Muscle of arm (tissue), 14 donors: ENCODE measurements at places on chromosomes 4 and X. TPM values are rescaled to one million over a fixed set of nuclear protein-coding genes. Genes with fewer than 3 reads are reported as not detected.

Gene PAK3
- 8.4 TPM for polyA plus RNA-seq

Gene AMMECR1
- polyA plus RNA-seq, result 9.0 TPM

Gene CLIC2
- polyA plus RNA-seq, result 6.6 TPM

Gene FGFR3
- polyA plus RNA-seq, result 0.99 TPM

Gene RPL9
- 3,735 TPM for polyA plus RNA-seq

GRCh38 chrX:68932611-68933010 lies 103.8 kb downstream of the EFNB1 start:
- DNase-seq, result no peak

DNA sequence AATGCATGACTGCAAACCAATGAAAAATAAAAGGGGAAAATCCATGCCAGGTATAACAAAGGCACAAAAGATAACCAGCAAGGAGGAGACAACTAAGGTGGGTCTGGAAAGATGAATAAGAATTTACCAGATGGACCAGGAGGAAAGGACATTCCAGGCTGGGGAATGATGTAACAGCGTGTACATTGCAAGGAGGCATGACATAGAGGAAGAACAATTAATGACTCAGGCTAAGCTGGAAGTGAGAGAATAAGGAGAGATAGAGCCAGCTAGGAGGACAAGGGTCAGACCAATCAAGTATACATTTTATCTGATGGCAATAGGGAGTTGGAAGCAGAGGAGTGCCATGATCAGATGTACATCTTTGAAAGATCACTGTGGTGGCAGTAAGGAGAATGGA lies 57.0 kb downstream of the MTMR8 start:
- DNase-seq, result no peak

DNA sequence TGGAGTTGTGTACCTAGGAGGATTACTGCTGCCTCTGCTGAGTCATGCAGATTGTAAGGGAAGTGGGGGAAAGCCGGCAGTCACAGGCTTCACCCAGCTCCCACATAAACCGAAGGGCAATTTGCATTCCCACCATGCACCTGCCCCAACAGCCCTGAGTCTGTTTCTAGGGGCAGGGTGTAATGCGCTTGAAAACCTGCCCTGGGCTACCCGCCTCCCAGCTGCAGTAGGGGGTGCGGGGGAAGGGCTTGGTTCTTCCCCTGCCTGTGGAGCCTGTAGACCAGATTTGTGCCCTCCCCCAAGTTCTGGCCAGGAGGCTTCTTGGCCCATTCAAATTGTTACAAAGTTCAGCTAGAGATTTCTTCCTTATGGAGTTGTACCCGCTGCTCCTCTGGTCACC lies 269.2 kb upstream of the DDX53 start:
- DNase-seq, result no peak

- no peak for DNase-seq
Measured at GRCh38 chr4:102578819-102579218, 77.7 kb downstream of the NFKB1 start.

- DNase-seq, result no peak
Measured at GRCh38 chrX:69146739-69147138, 18.5 kb downstream of the PJA1 start.

DNA sequence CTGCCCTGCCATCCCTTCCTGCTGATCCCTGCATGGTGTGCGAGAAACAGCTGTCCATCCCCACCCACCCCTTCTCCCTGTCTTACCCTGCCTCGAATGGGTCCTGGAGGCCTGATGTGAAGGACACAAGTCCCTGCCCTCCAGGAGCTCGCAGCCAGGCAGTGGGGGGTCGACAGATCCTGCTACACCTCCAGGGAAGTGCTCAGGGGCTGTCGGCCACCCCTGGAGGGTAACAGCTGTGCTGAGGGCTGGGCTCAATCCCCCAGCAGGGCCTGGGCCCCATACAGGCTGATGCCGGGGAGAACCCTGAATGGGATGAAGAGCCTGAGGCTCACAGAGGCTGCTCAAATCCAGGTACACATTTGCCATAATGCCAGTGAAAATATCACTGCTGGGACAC lies 17.6 kb downstream of the HMX1 start:
- DNase-seq, result no peak

DNA sequence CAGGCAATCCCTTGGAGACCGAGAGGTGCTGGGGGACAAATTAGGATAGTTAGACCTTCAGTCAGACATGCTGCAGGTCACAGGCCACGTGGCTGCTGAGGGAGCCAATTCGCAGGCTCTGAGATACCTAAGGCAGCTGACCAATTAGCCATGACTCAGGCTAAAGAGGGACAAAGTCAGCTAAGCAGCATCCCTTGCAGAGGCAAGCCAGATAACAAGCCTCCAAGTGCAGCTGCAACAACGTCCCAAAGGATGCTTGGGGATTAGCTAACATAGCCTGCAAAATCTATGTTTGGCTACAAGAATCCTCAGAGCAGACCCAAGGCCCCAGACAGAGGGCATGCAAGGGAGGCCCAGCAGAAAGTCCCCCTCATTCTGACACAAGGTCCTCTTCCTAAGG lies 93.5 kb downstream of the SEL1L3 start:
- DNase-seq, result peak; percentile 31

DNA sequence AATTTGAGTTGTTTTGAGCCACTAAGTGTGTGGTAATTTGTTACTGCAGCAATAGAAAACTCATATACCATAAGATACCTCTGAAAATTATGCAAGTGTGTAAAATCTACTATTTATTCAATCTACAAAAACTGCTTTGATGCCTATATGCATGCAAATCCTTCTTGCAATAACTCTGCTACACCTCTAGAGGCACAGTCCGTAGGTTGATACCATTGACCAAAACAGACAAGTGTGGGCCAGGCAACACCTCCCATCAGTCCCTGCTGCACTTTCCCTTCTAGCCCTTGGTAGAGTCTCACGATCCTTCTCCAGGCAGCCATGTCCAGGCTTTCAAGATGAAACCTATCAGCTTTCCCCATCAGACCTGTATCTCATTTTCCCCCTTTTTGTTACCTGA lies 48.8 kb upstream of the FAM9A start:
- no peak for DNase-seq

DNA sequence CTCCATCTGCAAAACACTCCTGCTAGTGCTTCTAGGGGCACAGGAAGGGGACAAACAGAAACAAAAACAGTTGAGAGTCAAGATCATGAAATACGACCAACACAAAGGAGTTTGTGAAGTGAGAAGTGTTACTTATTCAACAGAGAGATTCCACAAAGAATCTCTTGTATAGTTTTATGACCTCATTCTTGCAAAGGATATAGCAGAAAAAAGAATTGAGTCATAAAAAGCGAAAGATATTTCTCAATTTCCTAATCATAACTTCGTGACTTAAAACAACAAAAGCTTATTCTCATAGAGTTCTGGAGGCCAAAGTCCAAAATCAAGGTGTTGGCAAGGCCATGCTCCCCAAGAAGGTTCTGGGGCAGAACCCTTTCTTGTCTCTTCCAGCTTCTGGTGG lies 40.7 kb downstream of the TIGD4 start:
- no peak for DNase-seq

- no peak for DNase-seq
Measured at GRCh38 chr4:14566518-14566917, 435.8 kb upstream of the CPEB2 start.

DNA sequence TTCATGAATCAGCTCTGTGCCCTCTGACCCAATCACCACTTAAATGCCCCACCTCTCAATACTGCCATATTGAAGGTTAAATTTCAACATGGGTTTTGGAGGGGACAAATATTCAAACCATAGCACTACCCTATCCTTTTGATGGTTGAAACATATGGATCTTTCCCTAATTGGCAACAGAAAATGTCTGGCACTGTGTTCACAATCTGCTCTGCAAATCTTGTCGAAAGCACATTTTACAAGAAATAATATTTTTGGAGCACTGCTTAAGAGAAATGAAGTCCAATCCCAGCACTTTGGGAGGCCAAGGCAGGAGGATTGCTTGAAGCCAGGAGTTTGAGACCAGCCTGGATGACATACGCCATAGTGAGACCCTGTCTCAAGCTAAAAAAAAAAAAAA lies 130.6 kb upstream of the FAM9C start:
- DNase-seq, result no peak

GRCh38 chrX:10074241-10074941 lies 82.4 kb upstream of the CLCN4 start:
- no peak for DNase-seq

DNA sequence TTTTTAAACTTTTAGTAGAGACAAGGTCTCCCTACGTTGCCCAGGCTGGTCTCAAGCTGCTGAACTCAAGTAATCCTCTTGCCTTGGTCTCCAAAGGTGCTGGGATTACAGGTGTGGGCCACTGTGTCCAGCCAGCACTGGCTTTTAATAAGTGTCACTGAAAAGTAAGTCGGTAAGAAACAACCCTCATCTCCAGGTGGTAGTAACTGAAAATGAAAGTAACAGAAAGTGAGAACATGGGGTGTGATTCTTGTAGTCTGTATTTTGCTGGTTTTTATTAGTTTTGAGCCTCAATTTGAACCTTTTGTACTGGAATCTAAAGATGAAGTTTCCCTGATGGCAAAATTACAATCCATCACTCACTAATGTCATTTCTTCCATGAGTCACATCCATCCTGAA lies 238.1 kb upstream of the AGA start:
- no peak for DNase-seq
